AG09309 (cell line): ENCODE measurements at places on chromosomes 16 and 17.

GRCh38 chr17:27455914-27456680, at the start of gene KSR1:
Gene KSR1, plus strand, starts transcription at chr17:27456448. Its CDS starts 196 bp downstream, at chr17:27456644.
- no peak for DNase-seq

GRCh38 chr17:44323359-44324091, 1.1 kb downstream of the SLC25A39 start:
- DNase-seq = no peak

DNA sequence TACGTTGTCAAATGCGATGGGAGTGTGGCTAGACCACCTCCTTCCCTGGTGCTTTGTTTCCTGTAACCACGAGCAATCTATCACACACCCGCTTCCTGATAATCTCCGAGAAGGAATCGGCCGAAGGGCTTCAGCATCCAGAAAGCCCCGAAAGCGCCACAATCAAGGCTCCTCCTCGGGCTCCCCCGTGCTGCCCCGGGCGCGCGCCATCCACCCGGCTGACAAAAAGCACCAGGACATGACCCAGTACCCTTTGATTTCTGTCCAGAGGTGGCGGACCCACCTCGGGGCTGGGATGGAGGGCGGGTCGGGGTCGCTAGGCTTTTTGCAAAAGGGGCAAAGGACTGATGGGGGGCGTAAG, 743 bp upstream of the ARMC7 start:
- DNase-seq = no peak

- no peak for DNase-seq
Measured at GRCh38 chr16:9033125-9033830, 58.2 kb upstream of the HAPSTR1 start.

DNA sequence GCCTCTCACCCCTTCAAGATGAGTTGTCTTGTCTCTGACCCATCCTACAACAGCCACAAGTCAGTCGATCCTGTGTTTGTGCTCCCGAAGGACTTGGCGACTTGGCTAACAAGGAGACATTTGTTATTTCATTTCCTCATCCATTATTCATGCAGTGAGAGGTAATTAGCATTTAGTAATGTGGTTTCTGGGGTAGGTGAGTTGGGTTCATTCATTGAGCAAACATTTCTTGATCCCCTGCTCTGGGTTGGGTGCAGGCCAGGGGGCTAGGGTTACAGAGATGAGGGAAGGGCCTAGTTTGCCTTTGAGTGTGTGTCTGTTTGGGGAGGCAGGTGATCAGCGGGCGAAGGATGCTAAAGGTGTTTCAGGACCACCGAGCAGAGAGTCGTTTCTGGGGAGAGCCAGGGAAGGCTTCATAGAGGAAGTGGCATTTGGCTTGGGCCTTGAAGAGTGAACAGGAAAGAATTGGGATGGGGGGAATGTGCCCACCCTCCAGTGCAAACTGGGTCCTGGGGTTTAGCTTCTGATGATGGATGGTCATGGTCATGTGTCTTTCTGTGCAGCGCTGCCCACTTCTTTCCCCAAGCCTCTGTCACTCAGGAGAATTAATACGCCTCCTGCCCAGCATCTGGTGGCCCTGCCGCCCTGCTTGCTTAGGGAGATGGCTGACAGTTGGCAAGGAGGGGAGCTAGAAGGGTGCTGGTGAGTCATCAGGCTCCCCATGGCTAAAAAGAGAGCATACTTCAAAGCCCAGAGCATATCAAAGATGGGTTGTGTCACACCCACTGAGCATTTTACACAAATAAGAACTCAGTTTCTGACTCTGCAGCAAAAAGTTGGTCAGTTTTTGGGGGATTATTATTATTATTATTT, 38.5 kb downstream of the MSI2 start:
- DNase-seq = no peak

DNA sequence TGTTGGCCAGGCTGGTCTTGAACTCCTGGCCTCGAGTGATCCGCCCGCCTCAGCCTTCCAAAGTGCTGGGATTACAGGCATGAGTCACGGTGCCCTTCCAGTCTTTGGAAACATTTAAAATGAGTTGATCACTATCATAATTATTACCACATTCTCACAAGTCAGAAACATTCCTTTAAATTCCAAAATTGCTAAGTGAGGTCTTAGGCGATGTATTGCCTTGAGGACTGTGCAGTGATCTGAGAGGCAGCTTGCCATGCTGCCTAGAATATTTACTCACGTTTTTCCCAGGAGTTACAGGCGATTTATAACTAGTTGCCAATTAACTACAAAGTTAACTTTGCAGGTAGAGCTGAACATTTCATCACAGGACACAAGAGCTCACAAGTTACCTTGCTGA, 5.7 kb upstream of the ATXN1L start:
- peak; percentile 51 for DNase-seq

DNA sequence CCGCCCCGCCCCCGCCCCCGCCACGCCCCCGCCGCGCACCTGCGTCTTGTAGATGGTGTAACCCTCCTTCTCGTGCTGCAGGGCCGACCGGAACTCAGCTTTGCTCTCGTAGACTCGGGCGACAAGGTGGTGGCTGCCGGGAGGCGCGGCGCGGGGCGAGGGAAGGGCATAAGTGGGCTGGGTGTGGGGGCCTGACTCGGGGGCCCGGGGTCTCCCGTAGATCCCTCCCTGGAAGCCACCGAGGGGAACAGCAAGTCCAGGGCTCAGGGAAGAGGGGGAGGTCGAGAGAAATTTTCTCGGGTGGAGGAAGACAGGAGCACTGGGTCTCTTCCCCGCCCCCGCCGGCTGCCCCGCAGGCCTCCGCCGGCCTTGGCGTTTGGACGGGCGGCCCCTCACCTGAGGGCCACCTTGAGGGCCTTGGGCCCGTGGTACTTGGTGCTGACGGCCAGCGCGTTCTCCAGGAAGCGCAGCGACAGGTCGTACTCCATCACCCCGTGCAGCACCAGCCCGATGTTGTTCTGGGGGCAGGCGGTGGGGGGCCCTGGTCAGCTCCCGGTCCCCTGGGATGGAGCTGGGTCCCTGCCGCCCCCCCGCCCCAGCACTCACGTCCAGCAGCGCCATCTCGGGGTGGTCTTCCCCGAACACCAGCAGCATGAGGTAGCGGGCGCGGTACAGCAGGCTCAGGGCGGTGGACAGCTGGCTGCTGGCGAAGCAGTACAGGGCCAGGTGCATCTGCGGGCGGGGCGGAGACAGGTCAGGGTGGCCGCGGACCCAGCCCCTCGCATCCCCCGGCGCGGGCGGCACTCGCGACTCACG, 19.4 kb downstream of the CLUH start:
- no peak for DNase-seq

DNA sequence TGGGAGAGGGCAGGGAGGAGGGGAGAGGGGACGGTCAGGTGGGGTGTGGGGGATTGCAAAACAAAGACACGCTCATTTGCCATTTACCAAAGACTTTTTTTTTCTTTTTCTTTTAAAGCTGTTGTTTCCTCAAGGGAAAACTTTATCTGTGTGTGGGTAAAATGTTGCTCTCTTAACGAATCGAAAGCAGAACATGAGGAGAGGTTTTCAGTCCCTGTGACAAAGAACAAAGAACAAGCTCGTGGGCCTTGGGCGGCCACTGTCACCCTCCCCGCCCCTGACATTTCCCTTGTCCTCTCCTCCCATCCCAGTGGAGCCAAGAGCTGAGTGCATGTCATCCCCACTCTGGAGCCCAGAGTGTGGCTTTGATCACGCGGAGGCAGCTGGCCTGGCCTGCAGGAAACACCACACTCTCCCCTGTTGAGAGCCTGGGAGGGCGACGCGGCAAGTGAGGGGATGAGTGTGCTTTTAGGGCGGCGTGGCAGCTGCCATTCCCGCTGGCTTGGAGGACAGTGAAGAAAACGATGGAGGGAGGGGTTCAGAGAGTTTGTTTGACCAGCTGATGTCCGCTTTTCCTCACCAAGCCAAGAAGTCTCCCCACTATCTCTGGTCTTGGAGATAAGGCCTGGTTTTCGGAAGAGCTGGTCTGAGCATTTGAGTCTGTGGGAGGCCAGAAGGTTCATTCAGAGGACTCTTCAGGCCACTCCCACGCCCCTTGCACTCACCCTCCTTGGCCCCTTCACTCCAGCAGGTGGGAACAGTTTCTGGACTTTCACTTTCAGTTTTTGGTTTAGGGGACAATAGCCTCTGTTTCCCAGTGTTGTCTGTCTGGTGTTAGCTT, 11.4 kb downstream of the CCR7 start:
- no peak for DNase-seq

GRCh38 chr17:41449008-41449407, 8.2 kb upstream of the KRT38 start:
- DNase-seq = no peak

- DNase-seq = no peak
Measured at GRCh38 chr16:67184453-67184994, 761 bp upstream of the MATCAP1 start.
